Fibroblast of pulmonary artery (primary cell): ENCODE measurements at places on chromosomes 7 and 10.

GRCh38 chr10:99630433-99630832 is 10.2 kb upstream of the SLC25A28 start:
- DNase-seq, result peak; percentile 75

DNA sequence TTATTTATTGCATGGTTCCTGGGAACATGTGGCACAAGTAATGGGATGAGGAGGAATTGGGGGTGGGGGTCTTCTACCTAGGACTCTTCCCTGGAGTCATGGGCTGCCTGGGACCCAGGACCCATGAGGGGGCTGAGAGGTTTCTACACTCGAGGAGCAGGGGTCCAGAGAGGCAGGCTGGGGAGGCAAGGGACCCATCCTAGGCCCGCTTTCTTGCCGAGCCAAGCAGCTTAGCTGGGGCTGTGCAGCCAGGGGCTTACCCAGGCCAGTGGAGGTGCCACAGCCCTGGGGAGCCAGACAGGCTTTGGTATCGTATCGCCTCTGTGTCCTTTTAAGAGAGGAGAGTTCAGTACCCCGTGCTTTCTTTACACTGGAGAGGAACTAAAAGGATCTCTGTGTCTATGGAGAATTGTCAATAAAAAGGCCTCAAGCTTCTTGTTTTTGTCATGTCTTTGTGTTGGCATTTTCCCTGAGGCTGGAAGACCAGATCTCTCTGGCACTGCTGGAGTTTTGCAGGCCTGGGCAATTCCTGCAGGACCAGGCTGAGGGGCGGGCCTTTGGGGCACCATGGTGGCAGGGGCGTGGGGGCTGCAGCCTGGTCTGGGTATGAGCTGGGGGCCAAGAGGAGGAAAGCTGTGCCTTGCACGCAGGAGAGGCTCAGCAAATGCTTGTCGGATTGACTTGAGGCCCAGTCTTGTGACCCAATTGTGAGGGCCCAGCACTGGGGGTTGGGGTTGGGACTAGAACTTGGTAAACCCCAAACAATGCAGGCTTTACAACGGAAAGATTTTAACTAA is 11.1 kb downstream of the SFRP5 start:
- DNase-seq, result no peak

DNA sequence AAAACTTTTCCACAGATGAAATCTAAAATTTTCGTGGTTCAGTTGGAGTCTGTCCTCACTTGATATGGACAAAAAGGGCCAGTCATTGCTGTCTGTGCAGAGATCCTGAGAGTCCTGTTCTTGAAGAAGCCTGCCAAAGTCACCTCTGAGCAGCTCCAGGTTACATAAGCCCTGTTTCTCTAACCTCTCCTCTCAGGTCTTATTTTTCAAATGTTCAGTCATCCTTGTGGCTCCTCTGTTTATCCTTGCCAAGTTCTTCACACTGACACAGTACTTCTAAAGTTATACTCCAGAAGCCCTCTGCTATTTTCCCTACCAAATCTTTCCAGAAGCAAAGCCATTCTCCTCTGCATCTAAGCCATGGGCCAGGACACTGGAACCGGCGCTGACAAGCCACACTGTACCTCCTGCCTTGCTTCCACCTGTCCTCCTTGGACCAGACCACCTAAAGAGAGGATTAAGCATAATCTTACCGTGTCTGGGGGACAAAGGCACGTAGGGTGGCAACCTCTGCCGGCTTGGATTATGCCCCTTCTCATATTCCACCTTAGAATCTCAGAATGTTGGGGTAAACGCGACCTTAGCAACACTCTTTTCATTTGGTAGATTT is 161.6 kb downstream of the JAZF1 start:
- no peak for DNase-seq

DNA sequence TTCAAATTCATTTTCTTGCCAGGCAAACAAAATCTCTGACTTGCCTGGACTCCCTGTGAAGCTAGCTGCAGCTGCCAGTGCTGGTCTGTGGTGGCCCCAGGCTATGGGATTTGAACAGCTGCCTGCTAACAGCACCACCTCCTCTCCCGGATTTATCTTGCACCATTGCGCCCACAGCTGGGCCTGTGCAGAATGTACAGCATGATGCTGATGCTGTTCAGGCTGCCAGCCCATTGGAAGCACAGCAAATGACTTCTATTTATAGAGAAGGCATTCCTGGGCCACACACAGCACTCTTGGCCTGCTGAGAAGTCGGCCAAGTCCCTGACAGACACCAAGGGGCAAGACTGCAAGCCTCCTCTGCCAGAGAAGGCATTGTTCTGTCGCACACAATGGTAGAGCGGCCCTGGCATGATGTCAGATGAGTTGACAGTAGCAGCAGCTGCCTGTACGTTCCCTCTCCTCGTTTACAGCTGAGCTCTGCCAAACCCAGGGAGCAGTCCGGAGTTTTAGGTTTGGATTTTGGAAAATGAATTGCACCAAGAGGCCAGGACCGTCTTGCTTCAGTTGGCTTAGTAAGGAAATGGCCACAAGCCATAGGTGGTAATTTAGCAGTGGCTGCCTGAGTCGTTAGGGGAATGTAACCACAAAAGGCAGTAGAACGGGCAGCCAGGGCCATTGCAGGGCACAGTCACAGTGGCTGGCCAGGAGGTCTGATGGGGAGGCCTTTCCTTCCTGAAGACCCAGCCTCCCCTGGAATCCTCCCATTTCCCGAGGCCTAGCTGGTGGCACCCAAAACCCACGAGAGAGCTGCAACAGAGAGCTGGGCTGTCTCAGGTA is 38.5 kb downstream of the MTURN start:
- peak; percentile 75 for DNase-seq

- peak; percentile 27 for DNase-seq
Measured at GRCh38 chr7:149217570-149217969, 21.9 kb upstream of the ZNF212 start.

DNA sequence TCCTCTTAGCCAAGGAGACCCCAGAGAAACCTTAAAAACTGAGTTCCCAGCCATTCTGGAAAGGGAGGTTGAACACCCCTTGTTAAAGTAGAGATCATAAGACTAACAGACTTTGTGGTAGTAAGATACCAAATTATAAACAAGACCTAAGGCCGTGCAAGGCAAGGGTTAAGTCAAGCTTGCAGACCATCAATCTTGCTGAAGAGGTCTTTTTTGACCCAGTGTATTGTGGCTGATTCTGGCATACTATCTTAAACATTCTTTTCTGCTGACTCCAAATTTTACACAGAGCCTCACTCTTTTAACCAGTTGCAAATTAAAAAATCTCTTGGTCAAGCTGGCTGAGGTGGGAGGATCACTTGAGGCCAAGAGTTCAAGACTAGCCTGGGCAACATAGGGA is 1.2 kb upstream of the TBRG4 start:
- DNase-seq, result no peak

- no peak for DNase-seq
Measured at GRCh38 chr10:51800121-51800520, 100.7 kb upstream of the CSTF2T start.

DNA sequence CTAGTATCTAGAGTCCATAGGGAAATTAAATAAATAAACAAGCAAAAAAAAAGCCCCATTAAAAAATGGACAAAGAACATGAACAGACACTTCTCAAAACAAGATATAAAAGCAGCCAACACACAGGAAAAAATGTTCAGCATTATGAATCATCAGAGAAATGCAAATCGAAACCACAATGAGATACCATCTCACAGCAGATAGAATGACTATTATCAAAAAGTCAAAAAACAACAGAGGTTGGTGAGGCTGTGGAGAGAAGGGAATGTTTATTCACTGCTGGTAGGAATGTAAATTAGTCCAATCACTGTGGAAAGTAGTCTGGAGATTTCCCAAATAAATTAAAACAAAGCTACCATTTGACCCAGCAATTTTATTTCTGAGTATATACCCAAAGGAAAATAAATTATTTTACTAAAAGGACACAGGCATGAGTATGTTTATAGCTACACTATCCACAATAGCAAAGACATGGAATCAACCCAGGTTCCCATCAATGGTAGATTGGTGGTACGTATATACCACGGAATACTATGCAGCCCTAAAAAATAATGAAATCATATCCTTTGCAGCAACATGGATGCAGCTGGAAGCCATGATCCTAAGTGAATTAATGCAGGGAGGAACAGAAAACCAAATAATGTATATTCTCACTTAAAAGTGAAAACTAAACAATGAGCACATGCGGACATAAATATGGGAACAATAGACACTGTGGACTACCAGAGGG is 366.5 kb upstream of the SEMA3C start:
- peak; percentile 76 for DNase-seq

DNA sequence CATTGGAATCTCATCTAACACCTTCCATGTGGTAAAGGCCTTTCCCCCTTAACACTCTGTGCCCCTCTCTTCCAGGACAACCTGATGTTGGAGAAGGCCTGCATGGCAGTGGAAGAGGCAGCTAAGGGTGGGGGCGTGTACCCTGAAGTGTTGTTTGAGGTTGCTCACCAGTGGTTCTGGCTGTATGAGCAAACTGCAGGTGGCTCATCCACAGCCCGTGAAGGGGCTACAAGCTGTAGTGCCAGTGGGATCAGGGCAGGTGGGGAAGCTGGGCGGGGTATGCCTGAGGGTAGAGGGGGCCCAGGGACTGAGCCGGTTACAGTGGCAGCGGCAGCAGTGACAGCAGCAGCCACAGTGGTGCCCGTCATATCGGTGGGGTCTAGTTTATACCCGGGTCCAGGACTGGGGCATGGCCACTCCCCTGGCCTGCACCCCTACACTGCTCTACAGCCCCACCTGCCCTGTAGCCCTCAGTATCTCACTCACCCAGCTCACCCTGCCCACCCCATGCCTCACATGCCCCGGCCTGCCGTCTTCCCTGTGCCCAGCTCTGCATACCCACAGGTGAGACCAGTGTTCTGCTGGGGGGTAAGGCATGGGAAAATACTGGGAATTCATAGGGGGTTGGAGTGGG is 12.4 kb downstream of the NDST2 start:
- DNase-seq, result no peak

GRCh38 chr10:98029149-98030092 is 1.0 kb downstream of the CRTAC1 start:
- no peak for DNase-seq

- DNase-seq, result no peak
Measured at GRCh38 chr10:9766762-9767161, 1250.9 kb upstream of the CELF2 start.

GRCh38 chr7:132051311-132051710 is 494.9 kb upstream of the PODXL start:
- DNase-seq, result no peak

- DNase-seq, result peak; percentile 41
Measured at GRCh38 chr10:59648711-59649201, 60.9 kb downstream of the SLC16A9 start.

DNA sequence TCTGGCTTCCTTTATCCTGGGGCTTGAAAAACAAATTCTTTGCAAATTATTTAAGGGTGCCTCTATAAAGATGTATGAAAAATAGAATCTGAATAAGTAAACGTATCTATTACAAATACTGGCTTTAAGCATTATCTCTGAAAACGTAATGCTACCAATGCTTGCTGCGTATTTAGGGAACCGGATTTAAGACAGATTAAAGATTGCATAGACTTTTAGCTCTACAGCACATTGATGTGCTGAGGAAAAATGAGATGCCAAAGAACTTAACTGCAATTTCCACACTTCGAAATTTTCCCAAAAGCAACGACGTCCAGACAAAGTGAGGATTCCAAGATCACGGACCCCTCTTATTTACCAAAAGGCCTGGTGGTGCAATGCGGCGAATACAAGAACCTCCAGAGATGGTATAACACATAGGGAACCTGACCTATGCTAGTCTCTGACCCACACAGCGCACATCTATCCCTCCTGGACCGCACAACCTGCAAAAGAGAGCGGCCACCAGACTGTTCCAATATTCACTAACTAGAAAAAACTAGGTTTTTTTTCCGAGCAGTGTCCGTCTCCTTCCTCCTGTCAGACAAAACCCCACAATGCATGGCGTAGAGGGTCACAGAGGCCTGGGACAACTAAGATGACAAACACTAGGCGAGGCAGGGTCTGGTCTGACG is 34.3 kb upstream of the PHF14 start:
- no peak for DNase-seq

- DNase-seq, result no peak
Measured at GRCh38 chr10:12945690-12946359, 55.7 kb downstream of the CCDC3 start.

DNA sequence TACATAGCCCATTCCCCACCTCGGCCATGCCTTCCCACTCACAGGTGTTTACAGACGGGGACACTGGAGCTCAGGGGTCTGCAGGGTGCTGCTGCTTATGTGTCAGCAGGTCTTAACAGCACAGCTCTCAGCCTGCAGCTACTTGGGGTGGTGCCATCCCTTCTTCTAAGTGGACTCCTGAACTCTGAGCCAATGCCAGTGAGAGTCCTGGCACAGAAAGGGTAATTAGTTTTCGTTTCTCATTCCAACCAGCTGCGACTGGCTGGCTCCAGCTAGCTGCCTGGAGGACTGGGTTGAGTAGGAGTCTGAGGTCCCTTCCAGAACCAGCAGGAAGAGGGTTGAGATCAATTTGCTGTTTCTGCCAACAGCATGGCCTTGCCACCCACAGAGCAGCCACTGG is 88.3 kb upstream of the AGK start:
- DNase-seq, result no peak

DNA sequence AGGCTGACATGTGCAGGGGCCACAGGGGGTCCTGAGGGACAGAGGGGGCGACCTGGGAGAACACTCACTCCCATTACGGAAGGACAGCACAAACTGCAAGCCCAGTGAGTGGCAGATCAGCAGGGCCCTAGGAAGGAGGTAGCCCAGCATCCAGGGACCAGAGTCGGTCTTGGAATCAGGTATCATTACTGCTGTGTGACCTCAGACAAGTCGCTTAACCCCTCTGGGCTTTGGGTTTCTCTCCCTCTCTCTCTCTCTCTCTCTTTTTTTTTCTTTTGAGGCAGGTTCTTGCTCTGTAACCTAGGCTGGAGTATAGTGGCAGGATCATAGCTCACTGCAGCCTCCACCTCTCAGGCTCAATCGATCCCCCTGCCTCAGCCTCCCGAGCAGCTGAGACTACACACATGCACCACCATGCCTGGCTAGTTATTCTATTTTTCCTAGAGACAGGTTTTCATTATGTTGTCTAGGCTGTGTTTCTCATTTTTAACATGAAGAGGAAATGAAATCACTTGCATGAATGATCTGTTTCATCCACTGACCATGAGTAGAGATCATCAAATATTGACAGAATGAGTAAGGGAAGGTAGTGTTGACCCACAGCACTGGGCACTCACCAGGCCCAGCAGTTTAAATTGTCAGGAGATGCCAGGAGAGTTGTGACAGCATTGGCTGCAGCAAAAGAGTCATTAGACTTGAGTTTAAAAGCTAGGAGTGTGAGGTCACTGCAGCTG is 49.4 kb downstream of the BUB3 start:
- DNase-seq, result no peak

DNA sequence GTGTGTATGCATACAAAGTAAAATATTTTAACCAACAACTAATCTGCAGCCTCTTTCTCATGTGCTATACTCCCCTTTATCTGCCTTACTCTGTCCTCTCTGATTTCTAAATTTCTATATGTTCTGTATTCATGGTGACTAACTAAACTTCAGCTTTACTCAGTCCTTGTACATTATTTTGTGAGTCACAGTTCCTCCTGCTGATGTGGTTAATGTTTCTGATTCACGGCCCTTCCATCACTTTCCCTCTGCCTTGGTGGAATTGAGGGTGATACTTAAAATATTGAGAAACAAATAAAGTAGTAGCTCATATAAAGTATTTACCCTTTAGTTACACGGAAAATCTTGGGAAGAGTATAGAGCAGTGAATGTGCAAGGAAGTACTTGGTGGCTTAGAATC is 899.1 kb upstream of the ZWINT start:
- no peak for DNase-seq

- peak; percentile 49 for DNase-seq
Measured at GRCh38 chr10:73836427-73836980, 25.1 kb upstream of the NDST2 start.

- peak; percentile 38 for DNase-seq
Measured at GRCh38 chr10:116490028-116490662, 55.6 kb upstream of the PNLIP start.

GRCh38 chr10:10207538-10207937 is 810.1 kb upstream of the CELF2 start:
- no peak for DNase-seq
